Type B pancreatic cell (in vitro differentiated cells): ENCODE measurements at places on chromosomes 2 and 18. TPM values are rescaled to one million over a fixed set of nuclear protein-coding genes. Genes with fewer than 3 reads are reported as not detected.

Gene RAPH1
- 15.4 and 25.7 TPM in 2 replicates for total RNA-seq

Gene GAREM1
- total RNA-seq: 17.8 and 20.7 TPM in 2 replicates

Gene FOXD4L1
- 0.48 TPM in 1 of 2 replicates, not detected in the other for total RNA-seq

Gene CKAP2L
- total RNA-seq: 9.7 and 25.4 TPM in 2 replicates

Gene FAM98A
- 41.3 and 54.1 TPM in 2 replicates for total RNA-seq

GRCh38 chr2:160264308-160264707, 64.2 kb upstream of the ITGB6 start:
- DNase-seq: no peak

GRCh38 chr18:64438178-64438577, 289.3 kb upstream of the LINC00305 start:
- no peak for DNase-seq

DNA sequence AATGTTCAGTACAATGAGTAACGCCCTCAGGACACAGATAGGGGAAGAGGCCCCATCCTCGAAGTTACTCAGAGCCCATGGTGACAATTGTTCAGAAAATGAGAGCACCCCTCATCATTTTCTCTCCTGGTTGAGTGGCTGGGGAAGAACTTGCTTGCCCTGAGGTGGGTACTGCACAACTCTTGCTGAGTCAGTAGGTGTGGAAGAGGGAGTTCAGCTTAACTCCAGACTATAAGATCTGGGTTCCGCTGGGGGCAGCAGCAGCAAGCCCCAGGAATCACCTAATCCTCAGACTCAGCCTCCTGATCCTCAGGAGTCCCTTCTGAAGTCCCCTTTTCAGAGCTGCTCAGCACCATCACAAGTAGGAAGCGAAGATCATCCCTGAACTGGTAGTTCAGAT, 123.7 kb downstream of the PIEZO2 start:
- DNase-seq: no peak

GRCh38 chr2:65292461-65293011, 64.9 kb downstream of the ACTR2 start:
- no peak for DNase-seq

DNA sequence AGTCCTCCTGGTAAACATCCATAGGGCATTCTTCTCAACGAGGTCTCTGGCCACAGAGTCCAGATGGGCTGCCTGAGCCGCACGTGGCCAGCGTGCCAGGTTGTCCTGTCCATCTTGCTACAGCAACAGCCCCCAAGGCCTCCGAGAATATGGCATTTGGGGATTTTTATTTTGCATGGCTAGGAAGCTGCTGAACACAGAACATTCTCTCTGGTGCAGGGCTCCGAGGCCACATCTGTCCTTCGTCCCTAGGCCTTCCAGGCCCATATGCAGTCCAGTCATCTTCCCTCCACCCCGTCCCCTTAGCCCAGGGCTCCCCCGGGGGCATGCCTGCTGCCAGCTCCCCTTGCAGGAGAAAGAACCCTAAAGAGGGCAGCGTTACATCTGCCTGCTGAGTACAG, 2.3 kb downstream of the HDAC4 start:
- no peak for DNase-seq

- no peak for DNase-seq
Measured at GRCh38 chr18:10195529-10195928, 258.9 kb upstream of the APCDD1 start.

GRCh38 chr2:68907920-68908253, 36.7 kb upstream of the BMP10 start:
- no peak for DNase-seq

DNA sequence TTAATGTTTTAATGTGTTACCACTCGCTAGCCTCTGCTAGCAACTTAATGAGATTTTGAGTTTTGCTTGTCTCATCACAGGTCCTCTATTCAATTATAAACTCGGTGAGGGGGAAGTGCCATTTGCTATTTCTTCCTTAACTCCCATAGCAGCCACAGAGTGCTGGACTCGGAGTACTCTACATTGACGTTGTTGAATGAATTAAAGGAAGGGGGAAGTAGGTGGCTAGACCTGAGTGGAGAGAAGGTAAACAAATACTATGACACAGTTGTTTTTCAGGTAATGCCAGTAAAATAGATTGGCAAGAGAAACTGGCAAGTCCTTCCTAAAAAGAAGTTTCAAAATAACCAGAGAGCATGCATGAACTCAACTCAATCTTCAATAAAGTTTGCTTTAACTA, 339.3 kb downstream of the HRH4 start:
- DNase-seq: no peak

DNA sequence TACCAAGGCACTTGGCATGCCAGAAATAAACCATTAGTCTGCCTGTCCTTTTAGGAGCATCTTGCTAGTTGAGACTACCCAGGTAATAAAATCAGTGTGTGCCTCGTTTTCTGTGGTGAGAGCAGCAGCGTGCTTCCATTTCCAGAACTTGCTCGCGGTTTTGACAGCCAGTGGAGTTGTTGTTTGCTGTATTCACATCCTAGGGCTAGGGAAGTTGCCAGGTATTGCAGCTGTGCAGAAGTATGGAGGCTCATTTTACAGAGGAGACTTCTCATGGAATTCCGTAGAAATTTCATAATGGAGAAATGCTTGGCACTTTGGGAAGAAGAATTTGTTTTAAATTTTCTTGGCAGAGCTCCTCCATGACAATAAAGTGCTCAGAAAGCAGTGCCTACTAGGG, 1355.1 kb upstream of the ZEB2 start:
- DNase-seq: no peak

DNA sequence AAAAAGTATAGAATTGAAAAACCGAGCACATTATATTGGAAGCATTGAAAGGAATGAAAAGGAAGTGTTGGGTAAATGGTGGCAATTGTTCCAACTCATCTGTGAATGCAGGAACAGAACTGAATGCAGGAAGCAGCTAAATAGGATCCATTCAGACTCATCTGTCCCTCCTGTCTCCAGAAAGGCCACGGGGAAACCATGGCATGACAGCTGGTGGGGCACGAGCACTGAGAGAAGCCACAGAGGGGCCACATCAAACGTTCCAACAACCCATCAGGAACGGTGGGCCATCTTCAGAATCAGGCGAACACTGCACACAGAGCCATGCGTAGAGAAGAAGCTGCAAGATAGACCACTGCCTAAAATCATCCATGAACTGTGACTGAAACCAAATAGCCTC, 138.5 kb upstream of the SLC35G4 start:
- DNase-seq: no peak

GRCh38 chr2:230864122-230864604, 579 bp upstream of the ITM2C start:
- DNase-seq: no peak

DNA sequence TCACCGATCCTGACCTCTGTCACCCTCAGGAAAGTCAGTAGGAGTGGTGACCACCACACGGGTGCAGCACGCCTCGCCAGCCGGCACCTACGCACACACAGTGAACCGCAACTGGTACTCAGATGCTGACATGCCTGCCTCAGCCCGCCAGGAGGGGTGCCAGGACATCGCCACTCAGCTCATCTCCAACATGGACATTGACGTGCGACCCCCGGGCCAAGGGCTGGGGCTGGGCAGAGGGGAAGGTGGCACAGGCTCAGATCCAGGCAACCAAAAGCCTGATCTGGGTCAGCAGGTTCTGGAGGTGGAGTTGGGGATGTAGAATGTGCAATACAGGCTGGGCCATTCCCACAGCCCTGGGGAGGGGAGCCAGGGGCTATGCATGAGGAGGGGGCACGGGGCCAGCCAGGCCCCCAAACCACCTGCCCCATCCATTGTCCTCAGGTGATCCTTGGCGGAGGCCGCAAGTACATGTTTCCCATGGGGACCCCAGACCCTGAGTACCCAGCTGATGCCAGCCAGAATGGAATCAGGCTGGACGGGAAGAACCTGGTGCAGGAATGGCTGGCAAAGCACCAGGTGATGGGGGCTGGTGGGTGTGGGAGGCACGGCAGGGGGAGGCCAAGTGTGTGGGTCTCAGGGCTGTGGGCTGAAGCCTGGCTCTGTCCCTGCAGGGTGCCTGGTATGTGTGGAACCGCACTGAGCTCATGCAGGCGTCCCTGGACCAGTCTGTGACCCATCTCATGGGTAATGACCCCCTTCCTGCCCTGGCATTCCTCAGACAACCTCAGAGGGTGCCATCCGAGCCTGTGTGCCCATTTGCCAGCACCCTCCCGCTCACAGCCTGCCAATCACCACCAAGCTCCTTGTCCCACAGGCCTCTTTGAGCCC, 1.4 kb downstream of the ALPI start:
- DNase-seq: no peak

DNA sequence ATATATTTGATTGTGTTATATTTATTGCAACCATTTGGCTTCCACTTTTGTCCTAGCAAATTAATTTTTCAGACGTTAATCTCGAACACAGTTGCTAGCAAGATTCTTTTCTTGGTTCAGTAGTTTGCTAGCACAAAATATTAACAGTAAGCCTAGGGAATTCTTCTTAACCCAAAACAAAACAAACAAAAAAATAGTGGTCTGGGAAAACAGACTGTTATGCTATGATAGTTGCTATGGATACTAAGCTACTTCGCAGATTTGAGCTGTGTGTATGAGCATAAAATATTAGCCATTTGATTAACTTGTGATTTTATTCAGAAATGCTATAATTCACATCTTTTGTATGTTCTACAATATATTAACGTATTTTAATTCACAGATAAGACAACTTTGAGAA, 541.5 kb upstream of the NETO1 start:
- no peak for DNase-seq

DNA sequence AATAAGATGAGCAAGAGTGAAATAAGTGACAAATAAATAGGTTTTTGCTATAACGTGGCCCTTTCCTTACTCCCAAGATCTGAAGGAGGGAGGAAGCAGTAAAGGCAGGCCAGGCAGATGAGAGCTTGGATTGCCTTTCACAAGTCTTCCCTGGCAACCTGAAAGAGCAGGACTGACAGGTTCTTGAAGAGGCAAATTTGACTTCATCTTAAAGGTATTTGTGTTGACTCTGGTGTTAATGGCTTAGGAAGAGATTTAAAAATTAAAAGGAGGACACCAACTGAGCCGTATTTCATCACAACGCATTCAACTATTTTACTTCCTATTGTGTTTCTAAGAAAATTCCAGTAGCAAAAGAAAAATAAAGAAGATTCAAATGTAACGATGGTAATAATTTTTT, 3.2 kb downstream of the STRN start:
- DNase-seq: no peak

- DNase-seq: no peak
Measured at GRCh38 chr18:3147935-3148554, 71.7 kb downstream of the MYOM1 start.

DNA sequence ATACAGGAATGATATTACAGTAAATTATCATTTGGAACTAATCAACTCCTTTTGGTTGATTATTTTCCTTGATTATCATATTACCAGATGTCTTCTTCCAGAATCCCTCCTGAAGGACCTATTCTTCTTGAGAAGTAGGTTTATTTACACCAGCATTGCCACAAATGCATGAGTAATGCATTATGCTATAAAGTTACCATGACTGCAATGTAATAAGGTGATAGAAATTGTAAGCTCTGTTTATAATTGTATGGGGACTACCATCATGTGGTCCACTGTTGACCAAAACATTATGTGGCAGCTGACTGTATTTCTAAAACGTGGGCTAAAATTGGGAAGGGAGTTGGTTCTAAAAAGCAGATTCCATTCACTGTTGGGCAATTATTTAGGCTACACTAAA, 602.2 kb downstream of the NYAP2 start:
- no peak for DNase-seq

DNA sequence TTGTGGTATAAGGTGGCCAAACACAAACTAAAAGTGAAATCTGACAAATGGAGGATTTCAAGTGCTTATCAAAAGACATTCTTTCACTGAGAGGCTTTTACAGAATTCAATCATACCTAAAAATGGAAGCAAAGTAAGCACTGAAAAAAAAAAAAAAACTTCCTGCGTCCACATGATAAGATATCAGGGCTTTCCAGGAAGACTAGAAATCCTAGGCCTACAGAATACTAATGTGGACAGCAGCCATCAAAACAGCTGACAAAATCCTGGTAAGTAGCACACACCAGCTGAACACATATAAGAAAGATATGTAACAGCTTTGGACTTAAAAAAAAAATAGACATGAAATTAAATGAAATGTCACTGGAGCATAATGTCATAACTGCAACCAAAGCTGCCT, 178.2 kb downstream of the SUCLG1 start:
- DNase-seq: no peak

DNA sequence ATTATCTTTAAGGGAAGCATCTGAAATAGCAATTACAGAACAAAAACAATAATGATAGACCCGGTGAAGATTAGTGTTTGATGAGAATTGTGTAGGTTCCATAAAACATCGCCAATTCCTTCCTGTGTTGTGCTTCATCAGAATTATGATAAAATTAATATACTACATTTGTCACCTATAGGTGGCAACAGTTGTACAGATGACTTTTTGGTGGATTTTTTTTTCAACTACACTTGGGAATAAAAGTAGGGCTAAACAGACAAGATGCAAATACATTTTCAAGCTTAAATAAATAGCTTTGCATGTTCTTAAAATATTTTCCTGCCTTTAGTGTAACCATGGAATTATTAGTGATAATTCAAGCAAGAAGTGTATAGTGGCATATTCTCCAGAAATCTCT, 7.0 kb upstream of the LYPD1 start:
- DNase-seq: no peak

DNA sequence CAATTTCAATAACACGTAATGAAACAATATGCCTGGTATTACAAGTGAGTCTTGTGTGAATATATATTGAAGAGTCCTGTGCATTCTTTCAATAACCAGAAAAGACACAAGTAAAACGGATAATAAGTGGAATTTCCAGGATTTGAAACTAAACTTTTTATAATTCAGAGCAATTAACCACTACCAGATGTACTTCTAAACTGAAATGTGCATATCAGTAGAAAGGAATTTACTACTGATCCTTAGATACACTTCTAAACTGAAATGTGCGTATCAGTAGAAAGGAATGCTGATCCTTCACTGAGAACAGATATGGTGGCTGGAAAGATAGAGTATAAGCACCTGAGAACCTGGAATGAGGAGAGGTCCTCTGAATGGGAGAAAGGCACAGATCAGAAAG, 470.9 kb upstream of the SPHKAP start:
- DNase-seq: no peak

- DNase-seq: no peak
Measured at GRCh38 chr18:39486268-39486667, 1920.7 kb upstream of the CELF4 start.
